Sigmoid colon (tissue), 7 donors: ENCODE measurements at places on chromosomes 2 and 18. TPM values are rescaled to one million over a fixed set of nuclear protein-coding genes. Genes with fewer than 3 reads are reported as not detected.

- no peaks in the 10 kb centered on the region for H3K36me3 ChIP-seq
- H3K27me3 ChIP-seq, result no peaks in the 10 kb centered on the region
- H3K4me3 ChIP-seq, result no peak overlapping the region
- no peak for DNase-seq
- H3K4me1 ChIP-seq, result no peaks in the 10 kb centered on the region
Measured at GRCh38 chr2:189933041-189933440, 129.5 kb downstream of the MSTN start.

AQP12A gene
- total RNA-seq, result not detected

- no peaks in the 10 kb centered on the region for H3K27me3 ChIP-seq
- H3K4me3 ChIP-seq, result no peak overlapping the region
- no peaks in the 10 kb centered on the region for H3K4me1 ChIP-seq
- H3K36me3 ChIP-seq, result no peaks in the 10 kb centered on the region
Measured at GRCh38 chr2:190674966-190675650, 26.2 kb downstream of the NAB1 start.

DNA sequence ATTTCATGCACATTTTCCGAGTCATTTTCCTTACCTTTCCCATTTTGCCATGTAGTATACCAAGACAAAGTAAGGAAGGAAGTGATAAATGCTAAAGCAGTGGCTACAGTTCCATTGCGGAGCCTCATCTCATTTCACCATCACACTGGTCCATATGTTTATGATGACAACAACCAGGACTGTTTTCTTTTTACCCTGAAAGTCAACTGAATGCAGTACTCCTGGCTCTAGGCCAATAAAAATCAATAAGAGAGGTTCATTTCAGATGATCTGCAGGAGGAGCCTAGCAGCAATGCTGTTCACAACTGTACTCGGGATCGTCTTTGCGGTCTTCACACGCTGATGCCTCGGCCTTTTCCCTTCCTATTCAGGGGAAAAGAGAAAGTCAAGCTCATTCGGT lies 4.7 kb downstream of the MGAT4A start:
- H3K4me1 ChIP-seq, result no peaks in the 10 kb centered on the region
- DNase-seq, result no peak
- H3K4me3 ChIP-seq, result no peak overlapping the region
- peak overlapping the region; percentile 11 for H3K27ac ChIP-seq
- H3K36me3 ChIP-seq, result no peaks in the 10 kb centered on the region

DNA sequence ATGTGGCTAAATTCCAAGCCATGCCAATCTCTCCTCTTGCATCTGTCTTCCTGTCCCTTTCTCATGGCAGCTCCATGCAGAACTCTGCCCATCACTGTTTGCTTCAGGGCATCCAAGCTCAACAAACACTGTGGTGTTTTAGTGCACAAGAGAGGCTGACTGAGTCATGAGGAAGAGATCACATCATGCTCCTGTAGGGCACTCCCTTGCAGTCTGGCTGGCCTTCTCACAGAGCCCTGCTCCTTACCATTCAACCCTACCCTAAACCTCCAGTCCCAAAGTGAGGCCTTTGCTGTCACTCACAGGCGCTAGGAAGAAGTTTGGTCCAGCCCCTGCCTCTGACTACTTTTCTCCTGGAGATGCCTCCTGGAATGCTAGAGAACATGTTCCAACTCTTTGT lies 194.0 kb downstream of the LRATD1 start:
- no peak overlapping the region for H3K27ac ChIP-seq
- no peak overlapping the region for H3K4me3 ChIP-seq
- H3K36me3 ChIP-seq, result no peaks in the 10 kb centered on the region

COLEC12 gene
- total RNA-seq, result 15.9 TPM

GRCh38 chr2:85889627-85890281 lies 964 bp upstream of the ST3GAL5 start:
- no peaks in the 10 kb centered on the region for H3K36me3 ChIP-seq
- no peak for DNase-seq
- H3K27ac ChIP-seq, result peak overlapping the region; percentile 85
- H3K27me3 ChIP-seq, result no peaks in the 10 kb centered on the region
- peak overlapping the region; percentile 56 for H3K4me3 ChIP-seq

FZD7 gene
- 46.4 TPM for total RNA-seq

DNA sequence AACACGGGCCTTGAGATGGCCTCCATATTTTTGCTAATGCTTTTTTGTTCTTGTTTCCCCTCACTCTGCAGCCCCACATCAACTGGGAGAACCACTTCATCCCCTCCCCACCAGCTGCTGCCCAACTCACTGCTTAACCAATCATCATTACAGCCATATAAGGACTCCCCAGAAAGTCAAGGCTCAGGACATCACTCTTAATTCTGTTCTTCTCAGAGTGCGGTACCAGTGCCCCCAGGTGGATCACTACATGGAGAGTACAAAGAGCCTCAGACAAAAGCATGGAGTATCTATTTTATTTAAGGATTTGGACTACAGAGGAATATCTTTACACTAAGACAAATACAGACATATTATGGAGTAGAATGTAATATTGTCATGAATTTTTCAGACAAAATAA lies 340.6 kb downstream of the PAX3 start:
- no peaks in the 10 kb centered on the region for H3K27me3 ChIP-seq
- no peak overlapping the region for H3K4me3 ChIP-seq
- no peak overlapping the region for H3K27ac ChIP-seq
- DNase-seq, result no peak
- H3K36me3 ChIP-seq, result no peaks in the 10 kb centered on the region

GRCh38 chr2:54194761-54195750 lies 61.0 kb downstream of the TSPYL6 start:
- no peaks in the 10 kb centered on the region for H3K4me1 ChIP-seq
- H3K27ac ChIP-seq, result no peak overlapping the region
- no peaks in the 10 kb centered on the region for H3K36me3 ChIP-seq
- no peaks in the 10 kb centered on the region for H3K27me3 ChIP-seq

CFAP65 gene
- not detected for total RNA-seq

CDH2 gene
- total RNA-seq, result 6.2 TPM
